ENCODE measurements at places on chromosomes 2 and 18.

DNA sequence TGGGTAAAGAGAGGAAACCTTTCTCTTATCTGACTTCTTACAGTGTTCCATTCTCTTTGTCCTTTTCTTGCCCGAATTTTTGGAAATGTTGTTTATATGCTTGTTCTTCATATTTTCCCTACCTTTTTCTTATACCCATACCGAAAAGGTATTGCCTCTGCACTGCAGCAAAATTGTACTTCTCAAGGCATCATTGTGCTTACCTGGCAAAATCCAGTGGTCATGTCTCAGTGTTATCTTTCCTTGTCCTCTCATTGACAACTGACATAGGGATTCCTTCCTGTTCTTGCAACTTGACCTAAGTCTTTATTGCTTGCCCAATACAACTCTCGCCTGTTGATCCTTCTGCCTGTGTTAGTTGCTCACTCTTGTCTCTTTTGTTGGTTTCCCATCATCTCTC is 842.2 kb downstream of the CNTNAP5 start:
- no peak for DNase-seq

GRCh38 chr2:209547726-209548125 is 123.9 kb downstream of the MAP2 start:
- no peak for DNase-seq

GRCh38 chr18:58805467-58806187 is 59.0 kb upstream of the ZNF532 start:
- DNase-seq: no peak

GRCh38 chr2:106065268-106065982 is 128.7 kb downstream of the UXS1 start:
- DNase-seq: no peak

- DNase-seq: no peak
These were observed 32.4 kb upstream of the CCDC150 start for GRCh38 chr2:196607073-196607472.

- DNase-seq: no peak
These were observed 424.9 kb upstream of the UBE2E3 start for GRCh38 chr2:180555391-180555965.

- no peak for DNase-seq
These were observed 126.8 kb downstream of the ZNF521 start for GRCh38 chr18:25225151-25225550.

DNA sequence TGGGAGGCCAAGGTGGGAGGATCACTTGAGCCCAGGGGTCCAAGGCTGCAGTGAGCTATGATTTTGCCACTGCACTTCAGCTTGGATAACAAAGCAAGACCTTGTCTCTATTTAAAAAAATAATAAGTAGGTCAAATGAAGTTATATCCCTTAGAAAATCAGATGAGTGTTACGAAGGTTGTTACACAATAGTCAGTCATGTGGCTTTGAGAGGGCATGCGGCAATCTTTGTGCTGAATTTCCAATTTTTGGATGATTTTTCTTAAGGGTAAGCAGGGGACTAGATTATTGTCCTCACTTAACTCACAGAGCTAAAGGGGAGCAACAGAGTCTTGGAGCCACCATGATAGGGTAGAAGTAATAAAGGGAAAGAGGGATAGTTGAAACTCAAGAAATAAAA is 71.8 kb downstream of the B3GNT2 start:
- no peak for DNase-seq

DNA sequence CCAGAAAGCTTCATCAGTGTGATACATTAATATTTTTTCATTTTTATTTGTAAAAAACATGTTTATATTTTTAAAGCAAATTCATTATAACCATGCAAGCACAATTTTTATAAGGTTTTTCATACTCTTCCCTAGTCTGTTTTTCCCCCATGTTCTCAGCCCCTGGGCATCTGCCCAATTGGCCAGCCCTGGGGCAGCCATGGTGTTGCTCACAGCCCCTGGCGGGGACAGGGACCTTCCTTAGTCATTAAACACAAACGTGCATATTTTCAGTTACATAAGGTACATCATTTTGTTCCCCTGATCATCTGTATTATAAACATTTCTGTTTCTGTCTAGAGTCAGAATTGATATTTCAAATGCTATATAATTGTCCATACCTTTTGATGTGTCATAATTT is 150.0 kb downstream of the ESCO1 start:
- DNase-seq: no peak

DNA sequence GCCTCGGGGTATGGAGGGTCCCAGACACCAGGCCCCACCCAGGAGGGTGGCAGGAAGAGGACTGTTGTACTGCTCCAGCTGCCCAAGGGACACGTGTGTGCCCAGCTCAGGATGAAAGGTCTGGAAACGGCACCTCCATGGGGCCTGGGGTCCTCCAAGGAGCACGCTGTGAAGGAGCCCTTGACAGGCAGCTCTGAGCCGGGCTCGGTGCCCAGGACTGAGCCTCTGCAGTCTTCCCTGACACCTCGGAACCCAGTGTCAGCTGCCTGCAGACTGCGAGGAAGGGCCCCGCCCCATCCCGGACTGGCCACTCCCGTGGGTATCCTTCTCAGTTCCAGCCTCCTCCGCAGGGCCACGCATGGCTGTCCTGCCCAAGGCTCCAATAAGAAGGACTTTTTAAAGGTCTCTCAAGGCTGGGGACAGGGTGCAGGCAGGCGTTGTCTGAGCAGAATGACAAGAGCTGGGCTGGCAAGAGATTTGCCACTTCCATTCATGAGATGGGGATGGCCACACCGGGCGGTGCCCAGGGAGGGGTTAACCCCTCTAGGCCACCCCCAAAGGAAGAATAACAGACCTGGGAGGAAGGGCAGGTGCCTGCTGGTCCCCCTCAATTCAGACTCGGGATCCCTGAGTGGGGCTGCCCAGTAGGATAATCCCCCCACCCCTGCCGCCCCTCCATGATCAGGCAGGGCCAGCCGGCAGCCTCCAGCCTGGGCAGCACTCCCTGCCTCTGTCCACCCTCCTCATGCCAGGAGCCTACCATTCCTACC is 8.9 kb downstream of the ECEL1 start:
- no peak for DNase-seq

GRCh38 chr18:58264840-58265239 is 220.8 kb downstream of the NEDD4L start:
- DNase-seq: no peak

GRCh38 chr2:99811544-99811943 is 321.7 kb upstream of the REV1 start:
- peak; percentile 13 for DNase-seq

DNA sequence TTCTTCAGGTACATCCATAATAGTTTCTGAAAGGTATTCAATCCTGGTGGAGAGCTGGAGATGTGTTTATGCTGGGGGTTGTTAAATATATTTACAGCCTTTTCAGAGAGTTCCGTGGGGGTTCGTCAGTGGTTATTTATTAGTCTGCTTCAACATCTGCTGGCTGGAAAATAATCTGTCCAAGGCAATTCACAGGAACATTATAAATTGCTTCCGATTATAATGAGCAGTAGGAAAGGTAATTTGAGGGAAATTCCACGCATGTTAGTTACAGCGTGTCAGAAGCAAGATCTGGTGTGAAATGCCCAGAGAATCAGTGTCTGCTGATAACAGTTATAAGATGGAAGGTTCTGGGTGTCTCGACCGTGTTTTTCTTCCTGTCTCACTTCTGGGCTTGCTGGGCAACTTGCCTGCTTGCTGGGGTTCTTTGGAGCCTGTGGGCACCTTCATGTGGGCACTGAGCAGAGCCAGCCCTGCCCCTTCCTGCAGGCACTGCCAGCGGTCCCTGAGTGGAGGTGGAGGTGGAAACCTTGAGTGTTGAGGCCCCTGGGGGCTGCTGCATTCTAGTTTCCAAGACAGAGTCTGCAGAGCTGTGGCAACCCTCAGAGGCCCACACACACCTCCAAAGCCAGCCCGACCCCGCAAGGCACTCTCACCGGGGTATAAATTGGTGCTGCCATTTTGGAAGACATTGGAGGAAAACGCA is 185.7 kb downstream of the FAM210A start:
- no peak for DNase-seq

DNA sequence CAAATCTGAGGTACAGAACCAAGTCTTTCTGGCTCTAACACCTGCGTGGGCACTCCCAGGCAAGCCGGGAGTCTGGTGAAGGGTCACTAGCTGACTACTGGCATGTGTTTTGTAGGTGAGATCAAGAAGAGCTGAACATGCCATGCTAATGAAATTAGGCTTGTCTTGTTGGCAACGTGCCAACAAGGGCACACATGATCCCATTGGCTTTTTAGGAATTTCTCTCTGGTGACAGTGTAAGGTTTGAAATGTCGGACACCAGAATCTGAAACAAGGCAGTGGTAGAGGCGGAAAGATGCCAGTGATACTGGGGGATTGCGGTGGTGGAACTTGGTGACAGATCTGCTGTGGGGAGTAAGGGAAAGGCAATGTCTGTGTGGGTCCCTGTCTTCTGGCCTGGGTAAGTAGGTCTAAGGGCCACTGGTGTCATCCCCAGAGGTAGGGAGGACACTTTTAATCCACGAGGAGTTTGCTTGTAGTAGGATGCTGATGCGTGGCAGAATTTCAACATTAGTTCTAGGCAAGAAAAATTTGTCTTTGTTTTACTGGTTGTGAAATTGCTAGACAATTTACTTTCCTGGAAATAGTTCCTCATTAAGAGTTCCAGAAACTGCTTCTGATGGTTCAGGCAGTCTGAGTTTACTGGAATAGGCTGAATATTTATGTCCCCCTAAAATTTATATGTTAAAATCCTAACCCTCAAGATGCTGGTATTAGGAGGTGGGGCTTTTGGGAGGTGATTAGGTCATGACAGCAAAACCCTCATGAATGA is 52.6 kb upstream of the ACMSD start:
- no peak for DNase-seq

DNA sequence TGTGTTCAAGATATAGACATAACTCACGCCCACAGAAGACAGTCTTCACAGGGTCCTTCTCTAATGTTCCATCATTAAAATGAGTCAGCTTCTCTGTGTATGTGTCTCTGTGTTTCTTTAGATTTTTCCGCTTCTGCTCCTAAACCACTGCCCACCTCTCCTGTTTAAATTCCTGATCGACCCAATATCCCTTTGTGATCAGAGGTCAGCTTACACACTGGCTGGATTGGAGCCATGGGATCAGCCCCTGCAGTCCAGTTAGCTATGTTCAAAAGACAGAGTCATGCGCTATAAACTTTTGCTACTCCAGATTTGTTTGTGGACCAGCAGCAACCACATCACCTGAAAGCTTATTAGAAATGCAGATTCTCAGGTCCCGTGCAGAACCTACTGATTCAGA is 229.2 kb downstream of the C1D start:
- DNase-seq: no peak

DNA sequence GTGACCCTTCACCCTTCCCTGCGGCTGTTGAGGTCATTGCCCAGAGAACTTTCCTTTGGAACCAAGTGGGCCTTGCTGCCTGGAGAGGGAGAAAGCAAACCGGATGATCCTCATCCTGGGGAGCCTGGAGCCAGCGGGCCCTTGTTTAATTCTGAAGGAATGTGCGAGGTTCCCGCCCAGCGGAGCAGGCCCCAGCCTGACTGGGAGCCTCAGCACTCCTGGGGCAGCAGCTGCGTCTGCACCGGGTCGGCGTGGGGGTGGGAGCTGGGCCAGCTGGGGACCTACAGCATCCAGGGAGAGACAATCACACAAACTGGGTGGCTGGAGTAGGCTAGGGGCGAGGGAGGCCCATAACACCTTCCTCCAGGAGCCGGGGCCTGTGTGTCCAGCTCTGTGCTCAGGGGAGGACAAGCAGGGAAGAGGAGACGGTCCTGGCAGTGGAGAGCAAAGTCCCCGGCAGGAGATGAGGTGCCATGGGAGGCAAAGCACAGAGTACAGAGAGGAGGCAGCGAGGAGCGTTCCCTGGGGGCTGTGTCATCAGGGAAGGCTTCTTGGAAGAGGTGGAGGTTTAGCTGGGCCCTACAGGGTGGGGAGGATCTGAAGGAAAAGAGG is 61.9 kb upstream of the HAAO start:
- DNase-seq: peak; percentile 53

All from RWPE1 (cell line).